ENCODE measurements at places on chromosomes 11 and 22. TPM values are rescaled to one million over a fixed set of nuclear protein-coding genes. Genes with fewer than 3 reads are reported as not detected.

- peaks cover 21% of the 10 kb centered on the region for H3K27me3 ChIP-seq
- DNase-seq: no peak
- peaks cover 4% of the 10 kb centered on the region for H3K4me1 ChIP-seq
- H3K27ac ChIP-seq: no peak within 1 kb of the TSS
Observed at GRCh38 chr11:3218483-3219280, at the start of gene MRGPRG. Gene MRGPRG, minus strand, starts transcription at chr11:3218813. Its CDS starts 0 bp downstream, at chr11:3218813.

DNA sequence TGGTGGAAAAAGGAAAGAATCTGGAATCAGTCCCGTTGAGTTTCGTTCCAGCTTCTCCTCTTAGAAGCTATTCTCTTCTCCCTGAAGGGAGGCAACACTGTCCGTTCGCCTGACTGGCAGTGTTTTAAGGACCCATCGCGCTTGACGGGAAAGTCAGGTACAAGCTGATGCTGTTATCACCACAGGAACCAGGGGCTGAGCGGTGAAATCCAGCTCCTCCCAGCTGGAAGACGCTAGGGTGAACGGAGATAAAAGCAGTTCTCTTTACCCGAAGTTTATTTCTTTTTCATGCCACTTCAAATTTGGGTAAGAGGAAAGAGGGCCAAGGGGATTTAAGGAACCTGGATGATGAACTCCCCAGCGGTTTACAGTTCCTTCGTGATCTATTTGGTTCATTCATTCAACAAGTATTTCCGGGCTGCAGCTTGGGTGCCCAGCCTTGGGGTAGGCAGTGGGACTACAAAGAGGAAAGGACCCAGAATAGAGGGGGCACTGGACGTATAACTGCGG is 551 bp upstream of the DEUP1 start:
- peak overlapping the region; percentile 91 for H3K27ac ChIP-seq
- H3K4me1 ChIP-seq: peaks cover 16% of the 10 kb centered on the region
- H3K36me3 ChIP-seq: no peaks in the 10 kb centered on the region
- peak overlapping the region; percentile 89 for H3K4me3 ChIP-seq
- DNase-seq: peak; percentile 13
- H3K27me3 ChIP-seq: peaks cover 16% of the 10 kb centered on the region

DNA sequence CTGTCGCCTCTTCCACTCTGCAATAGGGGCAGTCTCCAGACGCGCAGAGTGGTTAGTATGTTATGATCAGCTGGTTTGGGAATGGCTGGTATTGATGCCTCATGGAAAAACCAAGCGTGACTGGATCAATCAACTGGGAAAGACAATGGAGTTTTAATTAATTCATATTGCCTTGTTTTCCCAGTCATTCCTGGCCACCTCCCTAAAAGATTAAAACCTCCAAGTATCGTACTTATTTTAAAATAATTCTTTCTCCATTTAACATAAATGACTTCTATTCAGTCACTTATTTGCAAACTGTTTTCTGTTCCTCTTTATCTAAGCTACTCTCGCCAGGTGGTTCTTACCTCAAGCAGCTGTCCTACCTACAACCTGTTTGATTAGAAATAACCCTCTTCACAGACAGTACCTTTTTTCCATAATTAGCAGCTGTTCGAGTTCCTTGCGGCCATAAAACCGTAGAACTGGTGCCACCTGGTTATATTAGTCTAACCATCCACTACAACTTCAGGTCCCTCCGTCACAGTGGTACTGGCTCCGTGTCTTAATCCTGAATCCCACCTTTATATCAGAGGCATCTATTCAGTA is 898 bp downstream of the ZNF215 start:
- DNase-seq: no peak
- H3K27ac ChIP-seq: no peak overlapping the region
- H3K4me3 ChIP-seq: peak overlapping the region; percentile 98
- no peaks in the 10 kb centered on the region for H3K36me3 ChIP-seq
- peaks cover 32% of the 10 kb centered on the region for H3K4me1 ChIP-seq

- peaks cover 25% of the 10 kb centered on the region for H3K4me1 ChIP-seq
- no peaks in the 10 kb centered on the region for H3K27me3 ChIP-seq
- H3K27ac ChIP-seq: no peak overlapping the region
- H3K36me3 ChIP-seq: no peaks in the 10 kb centered on the region
- no peak for DNase-seq
- no peak overlapping the region for H3K4me3 ChIP-seq
Observed at GRCh38 chr11:73382183-73382582, 6.0 kb downstream of the RELT start.

DNA sequence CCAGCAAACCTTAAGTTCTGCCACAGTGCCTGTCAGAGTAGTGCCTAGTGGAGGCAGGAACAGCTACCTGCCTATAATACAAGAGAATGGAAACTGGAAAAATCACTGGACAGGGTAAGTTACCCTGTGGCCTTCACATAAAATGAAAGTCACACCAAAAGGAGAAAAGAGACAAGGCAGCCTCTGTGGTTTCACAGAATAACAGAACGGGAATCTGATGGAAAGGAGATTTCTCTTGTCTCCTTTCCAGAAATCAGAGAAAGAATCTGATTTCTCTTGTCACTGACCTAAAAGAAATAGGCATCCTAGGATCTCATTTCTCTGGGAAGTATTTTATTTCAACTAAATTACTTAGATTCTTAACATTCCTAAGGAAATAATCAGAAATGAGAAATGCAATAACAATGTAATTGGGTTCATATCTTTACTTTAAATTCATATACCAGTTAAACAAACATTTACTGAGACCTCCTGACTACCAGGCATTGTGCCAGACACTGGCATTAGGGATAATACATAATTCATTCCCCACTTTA is 41.6 kb downstream of the PRCP start:
- peaks cover 16% of the 10 kb centered on the region for H3K36me3 ChIP-seq
- no peaks in the 10 kb centered on the region for H3K4me1 ChIP-seq
- peak overlapping the region; percentile 21 for H3K27ac ChIP-seq
- no peak overlapping the region for H3K4me3 ChIP-seq

DNA sequence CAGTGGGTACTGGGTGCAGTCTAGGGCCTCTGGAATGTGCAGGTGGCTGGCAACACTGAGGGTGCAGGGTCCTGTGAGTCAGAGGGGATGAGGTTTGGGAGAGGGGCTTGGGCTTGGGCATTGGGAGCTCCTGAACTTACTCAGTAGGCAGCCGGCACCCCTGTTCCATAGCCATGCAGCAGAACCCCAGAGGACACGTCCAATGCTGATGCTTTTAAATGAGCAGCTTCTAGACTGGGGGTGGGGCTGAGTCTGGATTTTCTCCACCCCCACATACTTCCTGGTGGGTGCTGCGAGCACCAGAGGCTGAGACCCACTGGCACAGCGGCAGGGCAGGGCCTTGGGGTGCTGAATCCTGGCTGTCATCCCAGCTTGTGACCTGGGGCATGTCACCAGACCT is 71.4 kb downstream of the ARHGAP8 start:
- H3K36me3 ChIP-seq: no peaks in the 10 kb centered on the region
- H3K27me3 ChIP-seq: peaks cover 2% of the 10 kb centered on the region
- no peak overlapping the region for H3K27ac ChIP-seq
- no peak for DNase-seq
- no peak overlapping the region for H3K4me3 ChIP-seq

GRCh38 chr11:117439256-117439655 is 111.6 kb downstream of the CEP164 start:
- no peak overlapping the region for H3K4me3 ChIP-seq
- DNase-seq: no peak
- no peaks in the 10 kb centered on the region for H3K36me3 ChIP-seq
- H3K4me1 ChIP-seq: peaks cover 14% of the 10 kb centered on the region
- no peak overlapping the region for H3K27ac ChIP-seq
- peaks cover 22% of the 10 kb centered on the region for H3K27me3 ChIP-seq

GRCh38 chr11:95228081-95228749 is 2.8 kb downstream of the SESN3 start:
- H3K27me3 ChIP-seq: no peaks in the 10 kb centered on the region
- H3K4me3 ChIP-seq: peak overlapping the region; percentile 95
- no peak for DNase-seq
- H3K27ac ChIP-seq: no peak overlapping the region

DNA sequence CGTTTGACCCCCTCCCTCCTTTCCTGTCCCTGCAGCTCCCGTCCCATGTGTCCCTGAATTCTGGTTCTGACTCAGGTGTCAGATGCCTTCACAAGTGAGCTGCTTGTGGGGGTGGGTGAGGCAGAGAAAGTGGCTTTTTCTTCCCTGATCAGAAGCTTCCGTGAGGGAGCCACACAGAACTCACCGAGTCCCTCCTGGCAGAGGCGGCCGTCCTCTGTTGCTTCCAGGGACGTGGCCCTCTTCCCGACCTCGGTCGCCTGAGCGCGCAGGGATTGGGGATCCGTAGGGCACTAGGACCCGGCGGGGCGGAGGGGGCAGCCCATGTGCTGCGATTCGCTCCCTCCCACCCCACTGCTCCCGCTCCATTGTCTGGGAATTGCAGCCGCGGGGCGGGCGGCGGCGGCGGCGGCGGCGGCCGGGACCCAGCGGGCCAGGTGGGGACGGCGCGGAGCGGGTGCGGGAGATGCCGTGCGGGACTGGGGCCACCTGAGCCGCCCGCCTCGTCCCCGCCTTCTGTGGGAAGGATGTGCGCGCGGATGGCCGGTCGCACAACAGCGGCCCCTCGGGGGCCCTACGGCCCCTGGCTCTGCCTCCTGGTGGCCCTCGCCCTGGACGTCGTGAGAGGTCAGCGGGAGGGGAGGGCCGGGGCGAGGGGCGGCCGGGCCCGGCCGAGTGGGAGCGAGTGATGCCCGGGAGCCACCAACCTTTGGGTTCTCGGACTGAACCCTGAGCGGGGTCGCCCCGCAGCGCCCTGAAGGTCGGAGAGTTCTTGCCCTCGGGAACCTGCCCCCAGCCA is at the start of gene TMEM132A:
TMEM132A (plus strand) TSS at position 351 of the 796 bp plus-strand sequence; CDS start at position 525, 174 bp downstream.
- no peaks in the 10 kb centered on the region for H3K27me3 ChIP-seq
- H3K4me3 ChIP-seq: peak within 1 kb of the TSS; percentile 95
- peak; percentile 69 for DNase-seq

GRCh38 chr22:24500277-24500820 is 5.2 kb downstream of the UPB1 start:
- H3K4me1 ChIP-seq: peaks cover 26% of the 10 kb centered on the region
- DNase-seq: no peak
- no peaks in the 10 kb centered on the region for H3K36me3 ChIP-seq

GRCh38 chr22:46465345-46465720 is 72.1 kb downstream of the CELSR1 start:
- peaks cover 4% of the 10 kb centered on the region for H3K4me1 ChIP-seq
- no peak for DNase-seq
- no peak overlapping the region for H3K4me3 ChIP-seq

- no peak for DNase-seq
- H3K4me3 ChIP-seq: no peak overlapping the region
- H3K27me3 ChIP-seq: peaks cover 4% of the 10 kb centered on the region
- peaks cover 46% of the 10 kb centered on the region for H3K4me1 ChIP-seq
Observed at GRCh38 chr22:41561335-41561734, 525 bp downstream of the CSDC2 start.

DNA sequence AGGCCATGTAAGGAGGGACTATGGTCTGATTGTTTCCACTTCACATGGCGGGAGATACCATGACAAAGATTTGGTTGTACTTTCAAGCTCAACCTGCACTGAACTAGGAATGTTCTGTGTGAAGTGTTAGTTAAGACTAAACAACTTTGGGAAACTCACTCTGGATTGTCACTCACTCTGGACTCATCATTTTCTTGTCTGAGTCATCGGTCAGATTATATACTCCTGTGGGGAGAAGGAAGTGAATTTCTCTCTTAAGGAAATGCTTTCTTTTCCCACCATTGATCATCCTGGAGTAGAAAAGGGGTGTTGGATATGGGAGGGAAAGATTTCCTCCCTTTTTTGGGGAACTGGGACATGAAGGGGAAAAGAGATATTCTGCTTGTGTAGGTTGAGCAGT is 26.9 kb upstream of the CAT start:
- H3K4me1 ChIP-seq: no peaks in the 10 kb centered on the region
- no peak for DNase-seq
- H3K4me3 ChIP-seq: no peak overlapping the region
- H3K27ac ChIP-seq: no peak overlapping the region
- H3K36me3 ChIP-seq: peaks cover 4% of the 10 kb centered on the region

DNA sequence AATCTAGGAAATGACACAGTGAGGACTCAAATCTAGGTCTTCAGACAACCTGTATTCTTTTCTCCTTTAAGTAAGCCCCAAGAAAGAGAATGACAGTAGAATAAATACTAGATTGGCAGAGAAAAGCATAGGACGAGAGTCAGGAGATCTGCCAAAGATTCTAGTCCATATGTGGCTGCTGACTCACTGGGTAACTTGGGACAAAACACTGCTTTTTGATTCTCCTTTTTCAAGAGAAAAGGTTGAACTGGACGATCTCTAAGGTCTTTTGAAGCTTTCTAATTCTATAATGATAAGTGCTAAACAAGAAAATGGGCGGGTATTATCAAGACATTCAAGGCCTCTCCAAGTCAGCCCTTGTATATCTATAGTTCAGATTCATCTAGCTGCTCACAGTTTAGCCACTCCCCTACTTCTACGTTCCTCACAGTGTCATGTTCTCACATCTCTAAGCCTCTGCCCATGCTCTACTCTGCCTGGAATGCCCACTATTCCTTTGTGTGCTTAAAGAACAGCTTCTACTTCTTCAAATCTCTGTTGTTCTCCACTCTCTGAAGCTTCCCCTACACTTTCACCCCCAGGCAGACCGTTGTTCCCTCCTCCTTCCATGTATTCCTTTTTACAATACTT is 53.0 kb downstream of the RELT start:
- no peak overlapping the region for H3K27ac ChIP-seq
- peaks cover 17% of the 10 kb centered on the region for H3K4me1 ChIP-seq
- DNase-seq: no peak
- H3K36me3 ChIP-seq: no peaks in the 10 kb centered on the region

DNA sequence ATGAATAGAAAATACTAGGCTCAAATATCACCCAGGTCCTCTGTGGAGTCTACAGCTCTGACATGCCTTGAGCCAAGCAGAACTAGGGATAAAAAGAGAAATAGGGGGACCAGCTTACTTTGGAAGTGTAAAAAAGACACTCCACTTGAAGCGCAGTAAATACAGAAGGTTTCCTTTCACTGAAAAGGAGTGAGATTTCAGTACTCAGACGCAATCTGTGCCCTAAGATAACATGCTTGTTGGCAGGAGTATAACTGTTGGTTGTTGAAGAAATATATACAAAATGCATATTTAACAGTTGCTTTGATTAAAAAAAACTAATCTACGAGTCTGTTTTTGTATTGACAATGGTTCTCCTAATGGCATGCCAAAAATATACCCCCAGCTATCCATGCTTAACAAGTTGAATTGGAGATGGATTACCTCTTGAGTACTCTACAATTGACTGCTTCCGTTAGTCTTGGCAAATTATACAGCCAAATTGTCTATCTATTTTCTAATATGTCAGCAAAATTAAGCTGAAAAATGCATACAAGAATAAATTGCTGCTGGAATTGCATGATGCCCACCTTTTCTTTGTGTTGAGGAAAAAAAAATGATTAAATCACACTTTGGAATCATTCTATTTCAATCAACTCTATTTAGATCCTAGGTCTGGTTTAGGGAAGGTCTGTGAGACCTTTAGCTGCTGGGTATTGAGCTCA is 91.6 kb downstream of the FAT3 start:
- no peak overlapping the region for H3K4me3 ChIP-seq
- no peak overlapping the region for H3K27ac ChIP-seq
- DNase-seq: no peak
- H3K27me3 ChIP-seq: no peaks in the 10 kb centered on the region
- peaks cover 10% of the 10 kb centered on the region for H3K4me1 ChIP-seq

- no peak within 1 kb of the TSS for H3K27ac ChIP-seq
- peak within 1 kb of the TSS; percentile 83 for H3K4me3 ChIP-seq
- peaks cover 63% of the 10 kb centered on the region for H3K27me3 ChIP-seq
Observed at GRCh38 chr11:61917334-61918109, at the start of gene RAB3IL1. Gene RAB3IL1, minus strand, starts transcription at chr11:61917566. Its CDS starts 199 bp downstream, at chr11:61917367.

SPCS2 gene
- total RNA-seq: 197 TPM

NAV2 gene
- total RNA-seq: 14.1 TPM

ME3 gene
- 18.9 TPM for total RNA-seq

ZNF215 gene
- 11.2 TPM for total RNA-seq

LARGE2 gene
- total RNA-seq: 0.48 TPM

TTC38 gene
- total RNA-seq: 34.8 TPM

CCDC87 gene
- 0.93 TPM for total RNA-seq

SLC25A22 gene
- 54.6 TPM for total RNA-seq

ANGPTL5 gene
- total RNA-seq: not detected
